Stimulated activated CD4-positive, alpha-beta T cell treated with anti-CD3 and anti-CD28 coated beads, TNF-alpha, amount 100 ng/mL, for 24 hours (primary cell): ENCODE measurements at places on chromosomes 12 and 14.

GRCh38 chr14:24817212-24818057 is 183.4 kb upstream of the GZMB start:
- DNase-seq, result no peak

DNA sequence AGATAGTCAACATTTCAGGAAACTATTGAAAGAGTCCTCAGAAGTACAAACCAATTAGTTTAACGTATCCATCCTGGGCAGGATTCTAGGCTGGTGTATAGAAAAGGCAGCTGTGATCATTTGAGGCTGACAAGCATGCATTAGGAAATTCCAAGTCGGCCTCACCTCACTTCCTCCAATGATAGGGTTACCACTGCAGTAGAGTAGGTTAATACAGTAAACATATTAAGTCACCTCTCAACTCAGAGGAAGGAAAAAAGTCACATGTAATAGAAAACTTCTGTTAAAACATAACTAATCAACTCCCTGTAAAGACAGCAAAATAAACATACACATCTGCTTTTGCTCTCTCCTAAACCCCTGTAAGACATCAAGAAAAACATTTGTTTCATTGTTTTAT is 33.5 kb downstream of the MED13L start:
- DNase-seq, result no peak

DNA sequence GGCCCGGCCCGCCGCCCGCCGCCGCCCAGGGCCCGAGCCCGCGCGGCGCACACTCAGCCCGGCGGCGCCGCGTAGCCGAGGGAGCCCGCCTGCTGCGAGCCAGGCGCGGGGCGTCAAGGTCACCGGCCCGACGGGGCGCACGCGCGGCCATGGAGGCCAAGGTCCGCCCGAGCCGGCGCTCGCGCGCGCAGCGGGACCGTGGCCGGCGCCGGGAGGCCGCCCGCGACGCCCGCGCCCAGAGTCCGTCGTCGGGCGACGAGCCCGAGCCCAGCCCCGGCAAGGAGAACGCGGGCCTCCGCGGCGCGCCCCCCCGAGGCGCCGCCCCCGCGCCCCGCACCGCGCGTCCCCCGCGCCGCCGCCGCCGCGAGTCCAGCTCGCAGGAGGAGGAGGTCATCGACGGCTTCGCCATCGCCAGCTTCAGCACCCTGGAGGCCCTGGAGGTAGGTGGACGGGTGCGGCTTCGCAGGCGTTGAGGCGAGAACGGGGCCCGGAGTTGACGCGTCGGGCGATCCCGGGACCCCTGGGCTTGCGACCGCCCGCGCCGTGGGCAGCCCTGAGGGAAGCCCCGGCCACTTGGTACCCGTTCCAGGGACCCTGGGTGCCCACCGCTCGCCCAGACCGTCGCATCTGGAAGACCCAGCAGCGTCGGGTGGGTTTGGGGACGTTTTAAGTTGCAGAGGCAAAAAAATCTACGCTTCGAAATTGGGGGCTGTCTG is 629 bp downstream of the FBRSL1 start:
- DNase-seq, result no peak

DNA sequence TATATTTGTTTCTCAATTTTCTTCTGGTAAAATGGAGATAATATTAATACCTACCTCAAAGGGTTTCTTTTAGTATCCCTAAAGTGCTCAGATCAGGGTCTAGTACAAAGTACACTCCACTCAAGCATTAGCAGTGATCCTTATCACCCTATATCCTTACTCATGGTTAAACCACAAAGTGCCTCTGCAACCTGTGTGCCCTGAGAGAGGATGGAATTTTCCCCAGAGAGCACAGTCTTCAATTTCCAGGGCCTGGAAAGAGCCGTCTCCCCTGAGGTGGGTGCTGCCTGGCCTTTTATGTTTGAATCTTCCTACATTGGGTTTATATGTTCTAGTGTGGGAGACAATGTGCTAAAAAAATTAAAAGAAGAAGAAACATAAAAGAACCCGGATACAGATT is 183.1 kb upstream of the FBXO33 start:
- no peak for DNase-seq

GRCh38 chr14:93044121-93044520 is 71.6 kb downstream of the ITPK1 start:
- DNase-seq, result no peak

DNA sequence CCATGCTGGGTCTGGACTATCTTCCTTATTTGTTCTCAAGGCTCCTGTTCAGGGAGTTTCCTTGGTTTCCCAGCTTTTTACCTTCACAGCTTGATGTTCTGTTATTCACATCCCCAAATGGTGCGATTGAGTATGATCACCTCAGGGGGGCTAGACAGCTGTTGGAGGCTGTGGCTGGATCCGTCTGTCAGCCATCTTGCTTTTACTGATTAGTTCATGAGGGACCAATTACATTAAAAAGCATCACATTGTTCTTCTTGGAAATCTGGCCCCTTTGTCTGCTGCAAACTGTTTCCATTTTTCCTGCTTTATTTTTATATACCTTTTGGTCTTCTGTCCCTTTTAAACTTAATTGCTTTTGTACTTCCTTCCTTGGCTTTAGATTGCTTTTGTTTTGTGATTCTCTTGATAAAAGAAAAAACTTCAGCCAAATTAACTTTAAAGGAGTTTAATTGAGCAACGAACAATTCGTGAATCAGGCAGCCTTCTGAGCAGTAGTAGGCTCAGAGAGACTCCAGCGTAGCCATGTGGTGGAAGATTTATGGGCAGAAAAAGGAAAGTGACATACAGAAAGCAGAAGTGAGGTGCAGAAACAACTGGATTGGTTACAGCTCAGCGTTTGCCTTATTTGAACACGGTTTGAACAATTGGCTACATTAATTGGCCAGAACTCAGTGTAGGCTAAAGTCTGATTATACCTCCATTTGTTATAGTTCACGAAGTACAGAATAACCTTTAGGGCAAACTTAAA is 208.7 kb downstream of the AEBP2 start:
- no peak for DNase-seq

- DNase-seq, result no peak
Observed at GRCh38 chr12:5480938-5481303, 49.0 kb downstream of the NTF3 start.

- no peak for DNase-seq
Observed at GRCh38 chr14:53783256-53783655, 173.4 kb downstream of the BMP4 start.
